ENCODE measurements at places on chromosomes 16 and 17.

- no peak for DNase-seq
Observed at GRCh38 chr16:48546774-48547173, 63.2 kb downstream of the N4BP1 start.

GRCh38 chr17:48915459-48916282 is 7.5 kb downstream of the UBE2Z start:
- DNase-seq: peak; percentile 64

GRCh38 chr16:56628486-56629350 is 3.1 kb downstream of the MT1E start:
- DNase-seq: no peak

DNA sequence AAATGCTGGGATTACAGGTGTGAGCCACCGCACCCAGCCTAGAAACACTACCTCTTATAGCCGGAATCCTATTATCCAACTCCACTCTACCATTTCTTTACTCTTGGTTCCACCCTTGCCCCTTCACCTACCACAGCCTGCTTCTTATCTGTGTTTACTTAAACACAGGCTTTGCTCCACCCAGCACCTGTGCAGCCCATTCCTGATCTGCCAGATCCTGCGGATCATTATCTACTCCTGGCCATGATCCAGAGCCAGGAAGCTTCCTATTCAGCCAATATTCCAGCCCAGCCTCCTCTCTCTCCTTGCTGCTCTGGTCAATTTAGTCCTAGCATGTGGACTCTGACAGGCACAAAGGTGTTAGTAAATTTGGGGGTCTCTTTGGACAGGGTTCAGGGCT is 98.8 kb upstream of the MED13 start:
- no peak for DNase-seq

DNA sequence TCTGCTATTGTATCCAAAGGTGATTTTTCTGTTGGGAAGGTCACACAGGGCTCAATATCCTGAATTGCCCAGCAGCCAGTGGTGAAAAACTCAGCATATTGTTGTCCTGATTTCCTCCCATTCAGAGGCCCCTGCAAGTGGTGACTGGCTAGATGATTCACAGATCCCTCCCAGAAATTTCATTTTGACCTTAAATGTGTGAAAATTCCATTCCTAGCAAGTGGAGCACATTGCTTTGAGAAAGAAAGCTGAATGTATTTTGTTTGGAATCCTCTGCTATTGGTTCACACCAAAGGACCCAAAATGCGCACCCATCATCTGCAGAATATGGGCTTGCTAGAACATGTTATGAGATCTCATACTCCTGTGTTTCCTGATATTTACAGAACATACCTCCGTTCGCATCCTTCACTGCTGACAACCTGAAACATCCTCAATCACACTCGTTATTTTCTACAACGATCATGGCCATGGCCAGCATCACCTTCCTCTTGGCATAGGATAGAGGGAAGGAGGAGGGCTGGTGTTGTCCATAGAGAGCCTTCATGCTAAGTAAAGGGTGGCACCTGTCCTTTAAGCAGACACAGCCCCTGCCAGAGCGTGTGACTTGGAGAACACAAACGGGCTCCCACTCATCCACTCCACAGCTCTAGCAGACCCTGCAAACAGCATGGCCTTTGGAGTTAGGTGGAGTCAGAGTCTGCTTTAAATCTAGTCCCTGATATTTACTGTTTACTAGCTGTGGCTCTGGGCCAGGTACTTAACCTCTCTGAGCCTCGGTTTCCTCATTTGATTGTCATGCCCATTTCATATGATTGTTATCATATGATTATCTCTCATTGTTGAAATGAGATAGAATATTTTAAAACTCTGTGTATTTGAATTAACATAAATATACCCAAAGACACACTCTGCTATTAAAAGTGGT is 30.4 kb upstream of the NFAT5 start:
- DNase-seq: no peak

DNA sequence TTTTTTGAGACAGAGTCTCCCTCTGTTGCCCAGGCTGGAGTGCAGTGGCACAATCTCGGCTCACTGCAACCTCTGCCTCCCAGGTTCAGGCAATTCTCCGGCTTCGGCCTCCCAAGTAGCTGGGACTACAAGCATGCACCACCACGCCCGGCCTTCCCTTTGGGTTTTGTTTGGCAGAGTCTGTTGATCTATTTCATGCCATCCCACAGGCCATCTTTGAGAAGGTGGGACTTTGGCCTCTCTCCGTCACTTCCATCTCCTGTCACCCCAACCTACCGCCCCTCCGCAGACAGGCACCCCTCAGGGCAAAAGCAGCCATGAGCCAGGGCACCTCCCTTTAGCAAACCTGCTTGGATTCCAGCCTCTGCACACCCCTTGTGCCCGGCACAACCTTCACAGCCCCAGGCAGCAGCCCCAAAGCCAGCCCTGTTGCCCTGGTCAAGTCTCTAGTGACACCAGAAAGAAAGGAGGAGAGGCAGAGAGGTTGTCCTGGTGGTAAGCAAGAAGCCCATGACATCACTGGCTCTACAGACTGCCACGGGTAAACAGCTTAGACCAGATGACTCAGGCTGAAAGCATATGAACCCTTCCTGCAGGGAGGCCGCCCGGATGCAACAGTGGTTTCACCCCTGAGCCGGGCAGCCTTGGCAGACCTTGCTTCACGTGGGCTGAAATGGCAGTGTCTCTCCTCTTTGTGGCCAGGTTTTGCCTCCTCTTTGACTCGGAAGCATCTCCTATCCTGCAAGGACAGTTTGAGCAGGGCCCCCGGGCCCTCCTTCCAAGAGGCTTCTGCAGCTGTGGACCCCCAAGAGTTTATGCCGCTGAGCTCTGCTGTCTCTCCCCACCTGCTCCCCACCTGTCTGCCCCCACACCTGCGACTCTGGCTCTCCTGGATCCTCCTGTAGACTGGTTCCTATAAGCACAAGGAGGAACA is 8.1 kb upstream of the TIMP2 start:
- no peak for DNase-seq

DNA sequence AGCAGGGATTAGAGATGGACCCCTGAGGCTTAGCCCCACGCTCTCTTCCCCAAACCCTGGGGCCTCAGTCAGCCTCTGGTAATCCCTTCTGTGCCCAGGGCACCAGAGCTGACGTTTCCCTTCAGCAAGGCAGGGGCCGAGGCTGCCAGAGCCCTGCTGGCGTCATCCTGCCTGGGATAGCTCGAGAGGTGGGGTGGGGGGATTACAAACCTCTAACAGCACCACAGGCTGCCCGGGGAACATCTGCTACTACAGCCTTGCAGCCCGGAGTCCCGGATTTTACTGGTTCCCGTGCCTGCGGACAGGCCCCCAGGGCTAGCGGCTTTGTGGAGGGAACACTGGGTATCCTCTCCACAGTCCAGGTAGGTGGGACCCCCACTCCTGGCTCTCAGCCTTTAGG is at the start of gene AANAT:
Gene AANAT, plus strand, starts transcription at position 238 of the 400 bp plus-strand sequence. CDS start 1,144 bp downstream, outside the sequence.
- DNase-seq: no peak

DNA sequence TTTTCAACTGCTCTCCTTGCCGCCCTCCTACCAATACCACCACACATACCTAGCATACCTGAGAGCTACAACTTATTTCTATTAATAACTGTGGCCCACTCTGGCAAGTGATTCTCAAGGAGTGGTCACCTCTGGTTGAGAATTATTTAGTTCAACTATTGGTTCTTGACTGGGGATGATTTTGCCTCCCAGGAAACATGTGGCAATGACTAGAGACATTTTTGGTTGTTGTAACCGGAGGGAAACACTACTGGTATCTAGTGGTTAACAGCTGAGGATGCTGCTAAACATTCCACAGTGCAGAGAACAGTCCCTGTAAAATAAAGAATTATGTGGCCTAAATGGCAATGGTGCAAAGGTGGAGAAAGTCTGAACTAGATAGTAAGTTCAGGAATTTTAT is 96.7 kb downstream of the TRIM37 start:
- DNase-seq: no peak

- DNase-seq: no peak
Observed at GRCh38 chr17:6787081-6787693, 11.2 kb downstream of the FBXO39 start.

GRCh38 chr16:30649725-30650368 is 913 bp upstream of the PRR14 start:
- no peak for DNase-seq

DNA sequence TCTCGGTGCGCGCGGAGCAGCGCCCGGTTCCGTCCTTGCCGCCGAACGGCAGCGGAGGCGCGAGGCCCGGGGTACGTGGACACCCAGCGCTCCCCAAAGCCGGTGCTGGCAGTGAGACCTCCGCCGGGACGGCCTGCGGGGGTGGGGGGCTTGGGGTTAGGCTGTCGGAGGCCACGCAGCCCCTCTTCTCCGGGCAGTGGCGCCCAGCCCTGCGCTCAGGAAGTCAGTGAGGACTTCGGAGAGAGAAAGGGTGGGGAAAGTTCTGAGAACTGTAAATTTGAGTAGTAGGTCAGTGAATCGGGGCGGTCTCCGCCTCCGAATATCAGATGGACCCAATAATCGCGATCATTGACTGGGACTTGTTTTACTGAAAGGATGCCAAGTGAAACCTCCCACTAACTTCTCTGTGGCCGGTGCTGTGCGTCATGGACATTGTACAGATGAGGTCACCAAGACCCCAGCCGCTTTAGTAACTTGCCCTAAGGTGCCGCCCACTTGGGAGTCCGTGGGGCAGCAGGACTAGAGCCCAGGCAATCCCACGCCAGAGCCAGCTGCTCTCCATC is 468 bp downstream of the IL4R start:
- peak; percentile 63 for DNase-seq

GRCh38 chr16:19994466-19995170 is 79.1 kb downstream of the GPR139 start:
- no peak for DNase-seq

- DNase-seq: no peak
Observed at GRCh38 chr16:10970065-10970464, 25.7 kb downstream of the CLEC16A start.

DNA sequence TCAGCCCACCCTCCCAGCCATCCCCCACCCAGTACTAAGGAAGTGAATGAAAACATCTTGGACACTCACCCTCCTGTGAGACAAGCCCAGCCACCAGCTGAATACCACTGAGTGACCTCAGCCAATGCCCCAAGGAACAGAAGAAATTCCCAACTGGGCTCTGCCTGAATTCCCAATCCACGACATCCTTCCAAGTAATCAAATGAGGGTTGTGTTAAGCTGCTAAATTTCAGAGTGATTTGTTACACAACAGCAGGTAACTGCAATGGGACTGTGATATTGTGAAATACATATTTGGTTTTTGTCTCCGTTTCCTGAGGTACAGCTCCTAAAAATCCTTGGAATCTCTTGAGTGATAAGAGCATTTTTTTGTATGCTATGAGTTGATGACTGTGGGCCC is 578.7 kb upstream of the CDH11 start:
- DNase-seq: no peak

DNA sequence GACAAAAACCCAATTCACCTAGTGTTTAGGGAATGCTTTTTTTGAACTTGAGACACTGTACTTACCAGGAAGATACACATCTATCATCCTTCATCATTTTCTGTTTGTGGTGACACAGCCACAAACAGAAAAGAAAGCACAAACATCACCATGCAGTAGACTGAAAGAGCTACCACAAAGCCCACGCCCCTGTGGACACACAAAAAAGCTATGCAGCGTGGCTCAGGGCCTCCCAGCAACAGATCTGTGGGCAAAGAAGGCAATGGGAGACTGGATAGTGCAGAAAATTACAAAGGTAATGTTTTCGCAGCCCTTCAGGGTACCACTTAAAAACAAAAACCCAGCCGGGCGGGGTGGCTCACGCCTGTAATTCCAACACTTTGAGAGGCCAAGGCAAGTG is 9.6 kb downstream of the COTL1 start:
- no peak for DNase-seq

DNA sequence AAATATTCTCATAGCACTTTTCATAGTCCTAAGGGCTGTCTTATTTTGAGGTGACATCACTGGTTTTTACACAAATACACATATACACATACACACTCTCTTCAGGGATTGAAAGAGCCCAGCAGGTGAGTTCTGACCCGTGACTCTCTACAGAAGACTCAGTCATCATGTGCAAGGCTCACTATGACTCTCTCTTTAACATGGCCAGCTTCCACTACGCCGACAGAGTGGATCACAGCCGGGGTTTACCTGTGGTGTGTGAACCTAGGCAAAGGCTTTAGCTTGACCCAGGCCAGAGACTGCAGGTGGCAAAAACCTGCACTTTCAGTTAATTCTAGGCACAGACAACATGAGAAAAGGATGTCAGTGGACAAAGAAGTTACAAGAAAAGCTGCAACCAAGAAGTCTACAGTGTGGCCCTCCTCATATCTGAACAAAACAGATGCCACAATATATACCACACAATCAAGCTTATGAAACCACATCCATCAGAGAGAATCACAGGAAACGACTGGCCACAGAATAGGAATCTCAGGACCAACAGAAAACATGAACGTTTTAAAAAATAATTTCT is 56.5 kb downstream of the CYTH1 start:
- DNase-seq: no peak

DNA sequence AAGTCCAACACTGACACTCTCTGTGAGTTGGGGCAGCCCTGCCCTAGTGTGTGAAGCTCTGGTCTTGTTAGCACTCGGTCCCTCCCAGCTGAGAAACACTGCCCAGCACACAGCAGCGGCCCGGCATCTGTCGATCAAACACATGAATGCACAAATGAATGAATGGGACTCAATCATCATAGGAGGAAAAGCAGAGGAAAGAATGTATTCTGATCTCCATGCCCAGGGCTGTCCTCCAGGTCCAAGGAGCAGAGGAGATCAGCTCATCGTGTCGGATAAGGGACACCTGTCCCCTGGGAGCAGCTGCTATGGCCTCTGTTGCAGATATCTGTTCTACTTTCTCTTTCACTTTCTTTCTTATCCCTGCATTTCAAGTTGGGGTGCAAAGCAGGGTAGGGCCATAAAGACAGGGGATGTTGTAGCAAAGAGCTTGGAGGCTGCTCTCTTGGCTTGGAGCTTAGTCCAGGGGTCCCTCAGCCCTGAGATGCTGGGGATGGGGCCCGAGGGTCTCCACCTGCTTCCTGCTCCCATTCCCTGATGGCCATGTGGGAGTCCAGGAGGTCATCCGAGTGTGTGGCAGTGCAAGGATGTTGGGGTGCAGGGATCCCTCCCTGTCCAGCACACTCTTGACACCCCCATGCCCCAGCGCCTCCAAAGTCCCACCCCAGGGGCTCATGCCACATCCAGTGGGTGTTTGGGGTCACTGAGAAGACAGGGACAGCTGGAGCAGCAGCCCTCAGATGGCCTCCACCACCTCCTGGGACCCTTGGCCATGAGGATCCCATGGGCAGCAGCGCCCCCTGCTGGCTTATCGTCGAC is 88.2 kb downstream of the IRF8 start:
- DNase-seq: peak; percentile 61

DNA sequence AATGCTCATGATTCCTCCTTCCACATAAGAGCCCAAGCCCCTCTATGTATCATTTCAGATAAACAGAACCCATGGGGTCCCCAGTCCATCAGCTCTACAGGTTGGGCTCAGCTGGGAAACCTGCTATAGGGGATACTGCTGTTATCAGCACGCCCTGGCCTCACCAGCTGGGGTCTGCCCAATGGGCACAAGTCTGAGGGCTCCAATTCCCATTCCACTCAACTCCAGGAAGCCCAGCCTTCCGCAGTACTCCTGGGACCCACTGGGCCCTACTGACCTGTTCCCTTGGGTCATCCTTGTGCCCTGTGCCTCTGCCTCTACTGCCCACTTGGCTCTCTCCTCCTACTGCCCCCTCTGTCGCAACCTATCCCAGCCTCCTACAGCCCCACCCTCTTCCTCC is 16.2 kb upstream of the XYLT2 start:
- no peak for DNase-seq

All from activated CD4-positive, CD25-positive, alpha-beta regulatory T cell treated with anti-CD3 and anti-CD28 coated beads, Interleukin-2, amount 50 U/mL, for 72 hours (primary cell).